MCF 10A (cell line): ENCODE measurements at places on chromosomes 11 and 22. TPM values are rescaled to one million over a fixed set of nuclear protein-coding genes. Genes with fewer than 3 reads are reported as not detected.

Gene ISX
- not detected in 2 replicates for total RNA-seq

DNA sequence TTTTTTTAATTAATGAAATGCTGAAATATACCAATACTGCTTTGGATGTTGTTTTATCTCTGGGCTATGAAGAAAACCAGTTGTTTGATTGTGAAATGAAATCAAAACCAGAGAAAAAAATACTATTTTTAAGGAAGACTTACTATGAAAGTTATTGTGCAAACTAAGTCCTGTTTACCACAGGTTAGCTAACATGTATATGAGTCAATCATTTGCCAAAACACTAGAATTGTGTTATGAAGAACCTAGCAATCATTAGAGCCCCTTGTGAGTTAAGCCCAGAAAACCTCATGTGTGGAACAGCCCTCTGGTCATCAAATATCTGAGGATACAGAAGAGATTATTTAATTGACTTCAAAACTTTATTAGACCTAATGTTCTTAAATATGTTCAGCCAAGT is 83.7 kb downstream of the FAT3 start:
- peaks cover 15% of the 10 kb centered on the region for H3K4me1 ChIP-seq
- no peak overlapping the region for H3K4me3 ChIP-seq
- no peaks in the 10 kb centered on the region for H3K27me3 ChIP-seq
- DNase-seq: peak; percentile 47

Gene SLC22A8
- total RNA-seq: not detected in 2 replicates

- no peak for DNase-seq
- no peak overlapping the region for H3K27ac ChIP-seq
- H3K4me3 ChIP-seq: no peak overlapping the region
- peaks cover 11% of the 10 kb centered on the region for H3K27me3 ChIP-seq
These were observed 53.7 kb upstream of the EP300 start for GRCh38 chr22:41038732-41039131.

Gene XKR3
- total RNA-seq: 0.17 TPM in 1 of 2 replicates, not detected in the other

Gene VPREB1
- total RNA-seq: not detected in 2 replicates

- H3K27ac ChIP-seq: no peak overlapping the region
- H3K4me1 ChIP-seq: no peaks in the 10 kb centered on the region
- no peaks in the 10 kb centered on the region for H3K27me3 ChIP-seq
- H3K36me3 ChIP-seq: peaks cover 17% of the 10 kb centered on the region
- H3K4me3 ChIP-seq: no peak overlapping the region
These were observed 16.3 kb upstream of the GPR83 start for GRCh38 chr11:94417386-94417987.

Gene APOL3
- 0.44 and 1.8 TPM in 2 replicates for total RNA-seq

DNA sequence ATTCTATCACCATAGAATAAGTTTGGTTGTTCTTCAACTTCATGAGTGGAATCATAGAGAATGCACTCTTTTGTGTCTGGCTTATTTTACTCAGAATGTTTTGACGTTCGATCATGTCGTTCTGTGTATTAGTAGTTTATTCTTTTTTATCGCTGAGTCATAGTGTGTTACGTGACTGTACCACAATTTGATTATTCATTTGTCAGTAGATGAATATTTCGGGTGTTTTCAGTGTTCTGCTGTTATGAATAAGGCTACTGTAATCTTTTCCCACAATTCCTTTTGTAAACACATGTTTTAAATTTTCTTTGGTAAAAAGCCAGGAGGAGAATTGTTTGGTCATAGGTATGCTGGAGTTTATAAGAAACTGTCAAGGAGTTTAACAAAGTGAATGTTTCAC is 279.9 kb upstream of the B3GAT1 start:
- H3K27ac ChIP-seq: no peak overlapping the region
- no peaks in the 10 kb centered on the region for H3K4me1 ChIP-seq
- peaks cover 6% of the 10 kb centered on the region for H3K36me3 ChIP-seq
- peak; percentile 13 for DNase-seq

DNA sequence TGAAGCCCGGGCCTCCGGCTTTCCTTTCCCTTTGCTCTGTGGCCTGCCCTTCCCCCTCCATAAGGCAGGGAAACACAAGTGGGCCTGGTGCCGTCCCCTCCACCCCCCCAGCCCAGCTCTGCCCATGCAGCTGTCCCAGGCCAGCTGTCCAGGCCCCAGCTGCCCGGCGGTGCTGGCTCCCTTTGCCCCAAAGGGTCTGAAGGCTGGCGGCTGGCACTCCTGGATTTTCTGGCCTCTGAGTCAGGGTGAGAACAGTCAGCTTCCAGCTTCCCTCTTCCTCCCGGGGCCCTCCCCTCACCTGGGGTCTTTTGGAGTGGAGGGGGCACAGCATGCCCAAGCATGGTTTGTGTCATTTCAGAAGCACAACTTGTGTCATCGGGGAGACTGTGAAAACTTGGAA is 27.8 kb downstream of the CD82 start:
- no peaks in the 10 kb centered on the region for H3K27me3 ChIP-seq
- H3K4me1 ChIP-seq: peaks cover 21% of the 10 kb centered on the region
- H3K4me3 ChIP-seq: no peak overlapping the region

DNA sequence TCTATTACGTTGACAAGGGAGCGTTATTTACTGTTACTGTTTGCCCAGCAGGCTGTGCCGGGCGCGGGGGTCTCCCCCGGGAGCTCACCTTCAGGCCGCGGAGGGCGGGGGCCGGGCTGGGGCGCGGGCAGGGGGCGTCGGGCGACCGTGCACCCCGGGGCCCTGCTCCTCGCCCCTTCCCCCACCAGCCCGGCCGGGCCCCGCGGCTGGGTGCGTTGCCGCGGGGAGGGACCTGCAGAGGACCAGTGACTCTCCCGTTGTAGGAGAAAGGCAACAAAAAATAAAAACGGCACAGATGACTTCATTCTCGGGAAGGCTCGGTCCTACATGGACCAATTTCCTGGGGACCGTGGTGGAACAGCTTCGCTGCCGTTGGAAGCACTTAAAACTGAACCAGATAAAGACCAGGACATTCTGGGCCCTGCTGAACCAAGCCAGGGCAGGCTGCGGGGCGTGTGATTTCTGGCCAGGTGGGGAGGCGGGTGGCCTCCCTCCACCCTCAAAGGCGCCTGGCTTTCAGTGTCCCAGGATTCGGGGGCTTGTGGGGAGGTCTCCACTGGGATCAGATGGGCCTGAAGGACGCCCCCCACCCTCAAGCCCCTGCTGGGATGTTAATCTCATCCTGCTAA is 57.4 kb downstream of the IGLL1 start:
- H3K27ac ChIP-seq: no peak overlapping the region
- no peaks in the 10 kb centered on the region for H3K27me3 ChIP-seq
- H3K36me3 ChIP-seq: no peaks in the 10 kb centered on the region
- no peak for DNase-seq

- no peak for DNase-seq
- H3K27ac ChIP-seq: no peak overlapping the region
- H3K4me3 ChIP-seq: no peak overlapping the region
- H3K27me3 ChIP-seq: no peaks in the 10 kb centered on the region
- peaks cover 37% of the 10 kb centered on the region for H3K36me3 ChIP-seq
These were observed 10.2 kb downstream of the PCNX3 start for GRCh38 chr11:65625628-65626342.

- H3K36me3 ChIP-seq: no peaks in the 10 kb centered on the region
- no peak for DNase-seq
- no peak overlapping the region for H3K27ac ChIP-seq
- H3K4me1 ChIP-seq: no peaks in the 10 kb centered on the region
- H3K4me3 ChIP-seq: no peak overlapping the region
These were observed 378.4 kb upstream of the CHORDC1 start for GRCh38 chr11:90601261-90601660.

DNA sequence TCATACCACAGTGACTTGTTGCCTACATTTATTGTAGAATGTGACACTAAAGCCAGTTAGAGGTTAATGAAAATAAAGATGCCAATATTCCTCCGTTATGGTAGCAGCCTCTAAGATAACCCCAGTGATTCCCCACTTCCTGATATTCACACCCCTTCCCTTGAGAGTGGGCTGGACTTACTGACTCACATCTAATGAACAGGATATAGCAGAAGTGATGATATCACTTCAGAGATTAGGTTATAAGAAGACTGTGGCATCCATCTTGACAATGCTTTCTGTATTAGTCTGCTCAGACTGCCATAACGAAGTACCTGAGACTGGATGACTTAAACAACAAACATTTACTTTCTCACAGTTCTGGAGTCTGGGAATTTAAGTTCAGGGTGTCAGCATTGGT is 149.6 kb upstream of the MTNR1B start:
- no peaks in the 10 kb centered on the region for H3K36me3 ChIP-seq
- peaks cover 12% of the 10 kb centered on the region for H3K27me3 ChIP-seq
- no peaks in the 10 kb centered on the region for H3K4me1 ChIP-seq

GRCh38 chr11:47616726-47617416 is 22.7 kb upstream of the C1QTNF4 start:
- no peaks in the 10 kb centered on the region for H3K27me3 ChIP-seq
- DNase-seq: peak; percentile 61
- H3K36me3 ChIP-seq: peaks cover 63% of the 10 kb centered on the region
- H3K27ac ChIP-seq: no peak overlapping the region
- no peaks in the 10 kb centered on the region for H3K4me1 ChIP-seq

Gene ASRGL1
- total RNA-seq: 0.65 TPM in 1 of 2 replicates, not detected in the other

Gene DEUP1
- not detected in 2 replicates for total RNA-seq

GRCh38 chr11:111969344-111969743 is 32.2 kb downstream of the DIXDC1 start:
- no peak overlapping the region for H3K27ac ChIP-seq
- no peak overlapping the region for H3K4me3 ChIP-seq
- DNase-seq: no peak
- H3K27me3 ChIP-seq: no peaks in the 10 kb centered on the region
- H3K36me3 ChIP-seq: peaks cover 32% of the 10 kb centered on the region
- peaks cover 5% of the 10 kb centered on the region for H3K4me1 ChIP-seq

DNA sequence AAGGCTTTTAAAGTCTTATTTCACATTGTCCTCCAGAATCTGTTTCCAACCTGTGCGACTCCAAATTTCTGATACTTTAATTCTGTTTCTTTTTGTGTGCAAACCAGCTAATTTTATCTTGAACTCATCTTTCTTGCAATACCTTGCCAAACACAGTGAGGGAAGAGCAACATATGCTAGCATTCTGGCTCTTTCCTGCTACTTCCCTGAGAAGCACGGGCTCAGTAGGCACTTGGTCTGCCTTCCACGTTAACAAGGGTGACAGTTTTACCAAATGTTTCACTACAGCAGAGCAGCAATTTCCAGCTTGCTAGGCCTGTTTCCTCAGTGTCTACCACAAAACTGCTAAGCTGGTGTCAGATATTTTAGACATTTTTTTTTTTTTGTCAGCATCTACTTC is 405.8 kb downstream of the NTM start:
- H3K27me3 ChIP-seq: no peaks in the 10 kb centered on the region
- no peaks in the 10 kb centered on the region for H3K36me3 ChIP-seq
- DNase-seq: no peak
- no peak overlapping the region for H3K4me3 ChIP-seq
- H3K27ac ChIP-seq: no peak overlapping the region

DNA sequence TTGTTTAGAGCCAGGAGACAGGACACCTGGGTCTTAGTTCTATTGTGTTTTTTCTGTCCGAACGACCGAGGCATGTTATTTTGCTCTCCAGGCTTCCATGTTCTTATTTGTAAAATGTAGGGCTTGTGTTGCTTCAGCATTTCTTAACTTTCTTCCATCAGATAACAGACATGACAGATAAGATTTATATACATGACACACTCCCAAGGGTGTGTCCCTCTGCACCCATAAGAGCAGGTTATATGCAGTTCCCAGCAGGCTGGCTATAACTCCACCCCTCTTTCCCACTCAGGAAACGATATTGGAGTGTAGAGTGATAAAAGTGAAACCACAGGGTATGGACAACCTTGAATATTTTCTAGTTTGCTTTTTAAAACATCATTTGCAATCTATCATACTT is 65.8 kb downstream of the APIP start:
- DNase-seq: no peak
- peaks cover 19% of the 10 kb centered on the region for H3K4me1 ChIP-seq
- no peaks in the 10 kb centered on the region for H3K36me3 ChIP-seq
- H3K27ac ChIP-seq: peak overlapping the region; percentile 19
- no peaks in the 10 kb centered on the region for H3K27me3 ChIP-seq

Gene H19
- 61.0 and 152 TPM in 2 replicates for total RNA-seq

Gene CCDC157
- 1.1 and 1.7 TPM in 2 replicates for total RNA-seq

- DNase-seq: peak; percentile 91
- peak overlapping the region; percentile 90 for H3K27ac ChIP-seq
- H3K4me1 ChIP-seq: peaks cover 80% of the 10 kb centered on the region
- peak overlapping the region; percentile 53 for H3K4me3 ChIP-seq
These were observed 9.4 kb downstream of the TRIM29 start for GRCh38 chr11:120128392-120129119.

- H3K36me3 ChIP-seq: peaks cover 14% of the 10 kb centered on the region
- H3K4me1 ChIP-seq: peaks cover 8% of the 10 kb centered on the region
- no peak for DNase-seq
- H3K27ac ChIP-seq: no peak overlapping the region
- H3K4me3 ChIP-seq: peak overlapping the region; percentile 47
- H3K27me3 ChIP-seq: no peaks in the 10 kb centered on the region
These were observed 6.0 kb downstream of the FREY1 start for GRCh38 chr11:45900916-45901617.

DNA sequence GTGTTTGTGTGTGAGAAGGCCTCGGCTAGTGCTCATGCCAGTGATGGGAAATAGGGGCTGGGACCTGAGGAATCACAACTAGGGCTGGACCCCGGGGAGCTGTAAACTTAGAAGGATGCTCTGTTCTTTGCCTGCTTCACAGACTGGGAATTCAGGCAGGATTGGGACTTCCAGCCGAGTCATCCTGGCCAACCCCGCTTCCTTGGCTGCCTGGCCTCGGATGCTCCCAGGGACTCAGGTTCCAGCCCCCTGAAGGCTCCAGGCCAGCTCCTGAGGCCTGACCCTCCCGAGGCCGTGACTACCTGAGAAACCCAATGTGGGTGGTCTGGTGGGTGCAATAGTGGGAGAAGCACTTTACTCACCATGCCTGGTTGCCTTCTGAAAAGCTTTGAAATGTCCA is 44.7 kb downstream of the IRAG1 start:
- no peak overlapping the region for H3K4me3 ChIP-seq
- peaks cover 9% of the 10 kb centered on the region for H3K4me1 ChIP-seq
- H3K27me3 ChIP-seq: no peaks in the 10 kb centered on the region
- no peak for DNase-seq

DNA sequence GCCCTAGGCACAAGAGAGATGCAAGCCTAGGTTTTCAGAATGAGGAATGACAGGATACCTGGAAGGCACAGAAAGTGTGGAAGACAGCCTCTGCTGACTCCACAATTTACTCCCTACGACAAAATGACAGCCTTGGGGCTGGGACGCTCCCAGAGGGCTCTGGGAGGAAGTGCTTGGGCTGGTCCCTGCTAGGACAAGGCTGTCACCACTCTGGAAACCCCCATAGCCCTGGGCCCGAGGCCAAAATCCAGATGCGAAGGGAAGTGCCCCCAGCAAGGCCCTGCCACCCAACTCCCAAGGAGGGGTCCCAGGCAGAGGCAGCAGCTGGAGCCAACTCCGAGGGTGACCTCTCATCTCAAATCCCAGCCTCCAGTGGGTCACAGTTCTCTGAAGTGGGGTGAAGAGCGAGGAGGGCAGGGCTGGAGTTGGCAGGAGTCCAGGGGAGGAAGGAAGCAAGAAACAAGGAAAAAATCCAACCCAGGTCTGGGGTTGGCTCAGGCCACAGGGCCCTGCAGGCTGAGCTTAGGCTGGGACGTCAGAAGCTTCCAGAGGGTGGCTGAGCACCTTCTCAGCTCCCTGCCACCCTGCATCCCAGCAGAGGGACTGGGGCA is 6.3 kb upstream of the CDC42EP2 start:
- H3K27ac ChIP-seq: no peak overlapping the region
- H3K4me1 ChIP-seq: peaks cover 32% of the 10 kb centered on the region
- DNase-seq: peak; percentile 57
- no peaks in the 10 kb centered on the region for H3K27me3 ChIP-seq
- H3K4me3 ChIP-seq: no peak overlapping the region
- H3K36me3 ChIP-seq: no peaks in the 10 kb centered on the region
